ENCODE measurements at places on chromosomes 13 and 19.
A peak's percentile ranks its signal among the peaks of the same experiment; 100 is the strongest.

DNA sequence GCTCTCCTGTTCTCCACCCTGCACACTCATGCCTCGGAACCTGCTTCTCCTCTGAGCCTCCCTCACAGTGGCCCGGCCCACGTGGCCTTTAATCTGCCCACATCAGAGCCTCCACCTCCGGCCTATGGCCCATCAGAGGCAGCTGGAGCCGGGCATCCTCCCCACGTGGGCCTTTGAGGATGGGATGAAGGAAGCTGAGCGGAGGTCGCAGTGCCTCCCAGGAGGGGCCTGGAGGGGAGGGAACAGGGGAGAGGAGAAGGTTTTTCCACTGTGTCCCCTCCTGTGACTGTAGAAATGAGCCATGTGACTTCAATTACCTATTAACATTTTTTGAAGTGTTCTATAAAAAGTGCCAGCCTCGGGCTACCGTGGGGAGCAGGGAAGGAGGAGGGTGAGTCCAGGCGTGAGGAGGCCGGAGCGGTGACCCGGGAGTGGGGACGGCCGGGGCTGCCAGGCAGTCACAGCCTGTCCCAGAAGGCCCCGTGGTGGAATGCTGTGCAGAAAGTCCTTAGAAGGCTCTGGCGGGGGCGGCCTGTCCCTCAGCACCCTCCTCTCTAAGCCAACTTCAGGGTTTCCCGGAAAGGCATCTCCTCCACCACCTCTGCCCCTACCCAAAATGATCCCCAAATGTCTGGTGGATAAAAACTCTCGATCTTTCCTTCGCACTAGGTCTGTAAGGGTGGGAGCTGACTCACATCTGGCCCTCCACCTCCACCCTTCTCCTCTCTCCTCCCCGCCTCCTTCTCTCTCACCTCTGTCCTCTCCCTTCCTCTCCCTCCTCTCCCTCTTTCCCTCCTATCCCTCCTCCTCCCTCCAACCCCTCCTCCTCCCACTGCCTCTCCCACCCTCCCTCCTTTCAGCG, 24.8 kb upstream of the SLC1A5 start:
- DNase-seq: no peak

DNA sequence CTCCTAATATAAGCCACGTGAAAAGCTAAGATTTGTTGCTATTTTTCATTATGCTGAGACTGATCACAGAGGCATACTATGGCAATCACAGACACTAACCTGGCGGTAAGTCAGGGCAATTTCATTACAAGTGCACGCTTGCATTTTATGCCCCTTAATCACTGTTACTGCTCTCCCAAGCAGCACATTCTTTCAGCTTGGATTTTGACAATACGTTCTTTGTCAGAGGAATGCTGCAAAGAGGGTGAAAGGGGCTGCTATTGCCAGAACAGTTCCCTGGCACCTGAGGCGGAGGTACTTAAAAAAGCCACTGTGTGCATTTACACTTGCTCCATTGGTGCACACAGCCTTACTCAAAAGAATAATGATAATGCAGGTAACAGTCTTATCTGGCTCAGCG, 346.6 kb downstream of the RFC3 start:
- DNase-seq: no peak

GRCh38 chr19:2048959-2049740, 1.9 kb downstream of the MKNK2 start:
- DNase-seq: no peak

DNA sequence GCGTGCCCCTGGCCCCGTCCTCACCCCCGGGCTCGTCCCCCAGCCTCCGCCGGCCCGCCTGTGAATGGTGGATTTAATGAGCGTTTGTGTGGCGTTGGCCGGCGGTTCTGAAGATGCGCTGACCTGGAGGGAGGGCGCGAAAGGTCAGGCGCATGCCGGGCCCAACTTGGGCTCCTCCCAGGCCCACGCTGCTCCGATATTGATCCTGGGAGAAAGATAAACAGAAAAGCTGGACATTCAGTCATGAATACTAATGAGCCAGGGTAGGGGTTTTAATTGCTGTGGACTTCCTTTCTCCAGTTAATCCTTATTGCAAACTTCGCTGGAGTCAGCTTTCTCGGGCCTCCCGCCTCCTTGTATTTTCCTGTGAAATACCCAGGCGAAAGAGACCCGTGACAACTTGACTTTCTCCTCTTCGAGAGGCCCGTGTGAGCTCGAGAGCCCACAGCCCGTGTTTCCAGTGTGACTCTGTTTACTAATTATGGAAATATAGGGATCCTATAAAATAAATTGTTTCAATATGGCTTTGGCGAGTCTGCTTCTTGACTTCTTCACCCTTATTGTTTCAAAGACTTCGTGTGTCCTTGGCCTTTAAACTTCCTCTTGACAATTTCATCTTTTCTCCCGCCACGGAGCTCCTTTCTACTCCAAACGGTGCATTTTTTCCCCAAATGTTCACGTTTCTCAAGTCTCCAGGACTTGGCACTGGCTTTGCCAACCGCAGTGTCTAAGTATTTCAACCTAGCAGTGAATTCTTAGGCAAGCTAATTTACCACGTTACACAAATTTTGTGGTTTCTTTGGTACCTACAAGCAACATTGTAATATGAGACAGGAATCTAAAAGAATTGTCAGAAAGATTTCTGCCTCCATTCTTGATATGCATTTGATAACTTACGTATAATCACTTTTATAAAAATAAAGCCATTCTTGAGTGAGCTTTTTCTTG, 10.5 kb downstream of the ZIC2 start:
- DNase-seq: no peak

GRCh38 chr19:7115721-7116120, 46.2 kb downstream of the ZNF557 start:
- DNase-seq: no peak

DNA sequence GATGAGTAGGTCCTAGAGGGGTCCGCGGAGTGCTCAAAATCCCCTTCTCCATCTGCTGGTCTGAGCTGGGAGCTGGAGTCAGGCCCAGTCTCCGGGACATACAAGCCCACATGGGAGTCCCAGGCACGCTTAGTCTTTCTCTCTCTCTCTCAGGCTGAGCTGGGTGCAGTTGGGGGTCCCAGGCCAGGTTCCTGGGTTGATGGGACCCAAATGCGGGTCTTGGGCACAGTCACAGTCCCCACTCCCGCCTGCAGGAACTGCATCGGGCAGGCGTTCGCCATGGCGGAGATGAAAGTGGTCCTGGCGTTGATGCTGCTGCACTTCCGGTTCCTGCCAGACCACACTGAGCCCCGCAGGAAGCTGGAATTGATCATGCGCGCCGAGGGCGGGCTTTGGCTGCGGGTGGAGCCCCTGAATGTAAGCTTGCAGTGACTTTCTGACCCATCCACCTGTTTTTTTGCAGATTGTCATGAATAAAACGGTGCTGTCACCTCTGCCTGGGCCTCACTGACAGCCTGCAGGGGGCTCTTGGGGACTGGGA, 23.8 kb downstream of the CYP4F12 start:
- no peak for DNase-seq

- no peak for DNase-seq
These were observed 47.0 kb downstream of the RBM26 start for GRCh38 chr13:79359064-79359463.

DNA sequence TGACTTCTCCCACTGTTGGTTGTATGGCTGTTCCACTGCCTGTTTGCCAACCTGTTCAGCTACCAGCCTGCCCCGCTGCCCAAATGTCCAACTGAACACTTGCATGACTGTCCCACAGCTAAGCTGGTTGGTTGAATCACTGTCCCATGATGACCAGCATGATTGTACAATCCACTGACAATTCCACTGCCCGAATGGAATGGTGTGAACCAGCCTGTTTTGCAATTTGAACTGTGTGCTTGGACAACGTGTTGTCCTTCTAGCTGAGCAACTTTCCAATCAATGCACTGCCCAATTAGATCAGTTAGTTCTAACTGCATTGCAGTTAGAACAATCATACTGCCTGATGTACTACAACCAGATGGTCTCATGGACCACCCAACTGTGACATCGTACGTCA, 8.7 kb downstream of the ADAMTS10 start:
- DNase-seq: no peak

DNA sequence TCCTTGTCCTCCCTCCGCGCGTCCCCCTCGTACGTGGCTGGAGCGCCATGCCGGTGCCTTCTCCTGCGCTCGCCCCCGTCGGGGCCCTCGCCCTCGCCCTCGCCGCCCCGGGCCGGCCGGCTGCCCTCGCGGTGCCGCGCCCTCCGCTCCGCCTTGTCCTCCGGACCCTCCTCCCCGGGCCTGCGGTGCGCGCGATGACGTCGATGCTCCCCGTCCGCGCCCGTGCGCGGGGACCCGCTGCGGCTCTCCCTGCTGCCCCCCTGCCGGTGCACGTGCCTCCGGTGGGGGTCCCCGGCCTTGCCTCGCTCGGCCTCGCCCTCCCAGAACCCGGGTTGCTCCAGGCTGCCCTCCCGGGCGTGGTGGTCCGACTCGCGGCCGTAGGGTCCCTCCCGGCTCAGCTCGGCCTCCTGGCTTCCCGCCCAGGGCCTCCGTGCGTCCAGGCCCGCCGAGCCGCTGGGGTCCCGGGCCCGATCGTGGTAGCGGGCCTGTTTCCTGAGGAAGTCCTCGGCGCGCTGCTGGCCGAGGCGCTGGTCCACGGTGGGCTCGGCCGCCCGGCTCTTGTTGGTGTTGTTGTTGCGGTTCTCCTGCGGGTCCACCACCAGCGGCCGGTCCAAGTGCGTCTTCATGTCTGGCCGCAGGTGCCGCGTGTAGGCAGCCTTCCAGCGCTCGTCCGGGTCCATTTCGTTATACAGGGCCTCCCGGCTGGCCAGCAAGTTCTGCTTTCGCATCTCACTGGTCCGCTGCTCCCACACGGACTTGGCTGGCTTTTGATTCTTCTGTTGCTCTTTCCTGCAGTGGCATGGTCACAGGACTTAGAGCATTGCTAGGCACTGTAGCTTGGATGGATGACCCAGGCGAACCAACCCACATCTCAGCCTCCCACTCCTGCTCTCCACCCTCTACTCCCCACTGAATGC, 148.6 kb downstream of the IER2 start:
- DNase-seq: no peak

- no peak for DNase-seq
These were observed 32.5 kb downstream of the ZNF527 start for GRCh38 chr19:37403403-37403802.

- DNase-seq: no peak
These were observed 24.9 kb downstream of the PIAS4 start for GRCh38 chr19:4032436-4032835.

DNA sequence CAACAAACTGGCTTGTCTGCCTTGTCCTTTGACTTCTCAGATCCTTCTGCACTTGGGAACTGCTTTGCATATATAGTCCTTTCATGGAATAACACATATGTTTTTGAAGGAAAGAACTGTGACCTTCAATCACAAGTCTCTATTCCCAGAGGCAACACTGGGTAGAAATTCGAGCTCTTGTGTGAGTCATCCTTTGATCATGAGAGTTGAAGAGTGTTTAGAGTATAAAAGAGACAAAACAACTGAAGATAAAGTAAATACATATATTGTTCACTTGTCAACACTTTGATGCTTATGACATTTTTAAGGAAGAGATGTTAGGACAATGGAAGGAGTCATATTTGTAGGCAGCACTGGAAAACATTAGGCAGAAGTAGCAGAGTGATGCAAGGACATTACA, 5.2 kb upstream of the OR7A5 start:
- no peak for DNase-seq

GRCh38 chr19:23436318-23436717, 41.0 kb upstream of the ZNF91 start:
- DNase-seq: no peak

DNA sequence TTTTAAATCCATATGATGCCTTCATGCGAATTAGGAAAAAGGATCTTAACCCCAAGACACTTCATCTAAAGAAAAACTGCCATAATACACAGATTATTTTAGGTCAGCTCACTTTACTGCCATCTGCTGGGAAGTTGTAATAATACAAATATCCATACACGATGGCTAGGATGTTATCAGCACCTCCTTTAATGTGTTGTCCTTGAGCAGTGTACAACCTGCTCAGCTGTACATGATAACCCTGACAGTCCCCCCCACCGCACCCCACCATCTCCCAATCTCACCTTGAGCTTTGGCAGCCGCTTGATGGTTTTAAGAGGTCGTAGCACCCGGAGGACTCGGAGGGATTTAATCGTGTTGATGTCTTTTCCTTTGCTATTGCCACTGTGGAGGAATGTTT, 112.2 kb downstream of the IER2 start:
- no peak for DNase-seq

- no peak for DNase-seq
These were observed 279.0 kb downstream of the NHLRC3 start for GRCh38 chr13:39317291-39317690.

DNA sequence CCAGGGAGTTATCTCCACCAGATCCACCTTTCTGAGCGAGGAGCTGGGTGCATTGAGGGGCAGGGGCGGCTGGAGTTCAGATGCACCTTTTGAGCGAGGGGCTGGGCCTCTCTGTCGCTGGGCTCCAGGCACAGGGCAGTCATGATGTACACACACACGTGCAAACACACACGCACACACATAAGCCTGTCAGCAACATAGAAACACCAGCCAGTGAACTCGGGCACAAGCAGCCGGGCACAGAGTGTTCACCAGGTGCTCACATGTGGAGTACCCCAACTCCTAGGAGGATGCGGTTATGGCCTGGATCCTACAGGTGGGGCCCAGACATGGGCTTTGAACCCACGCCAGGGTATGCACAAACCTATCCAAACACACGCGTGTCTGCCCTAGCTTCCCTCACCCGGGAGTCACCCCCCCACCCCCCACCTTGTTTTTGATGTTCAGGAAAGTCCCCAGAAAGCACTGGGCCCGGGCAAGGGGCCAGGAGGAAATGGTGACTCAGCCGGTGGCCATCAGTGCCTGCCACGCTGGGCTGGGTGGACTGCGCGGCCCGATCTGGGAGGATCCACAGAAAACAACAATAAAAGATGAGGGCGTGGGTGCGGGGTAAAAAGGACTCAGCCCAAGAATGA, 13.3 kb downstream of the ARRDC2 start:
- peak; percentile 56 for DNase-seq

- DNase-seq: no peak
These were observed 114.5 kb downstream of the COL4A1 start for GRCh38 chr13:110192472-110192871.

DNA sequence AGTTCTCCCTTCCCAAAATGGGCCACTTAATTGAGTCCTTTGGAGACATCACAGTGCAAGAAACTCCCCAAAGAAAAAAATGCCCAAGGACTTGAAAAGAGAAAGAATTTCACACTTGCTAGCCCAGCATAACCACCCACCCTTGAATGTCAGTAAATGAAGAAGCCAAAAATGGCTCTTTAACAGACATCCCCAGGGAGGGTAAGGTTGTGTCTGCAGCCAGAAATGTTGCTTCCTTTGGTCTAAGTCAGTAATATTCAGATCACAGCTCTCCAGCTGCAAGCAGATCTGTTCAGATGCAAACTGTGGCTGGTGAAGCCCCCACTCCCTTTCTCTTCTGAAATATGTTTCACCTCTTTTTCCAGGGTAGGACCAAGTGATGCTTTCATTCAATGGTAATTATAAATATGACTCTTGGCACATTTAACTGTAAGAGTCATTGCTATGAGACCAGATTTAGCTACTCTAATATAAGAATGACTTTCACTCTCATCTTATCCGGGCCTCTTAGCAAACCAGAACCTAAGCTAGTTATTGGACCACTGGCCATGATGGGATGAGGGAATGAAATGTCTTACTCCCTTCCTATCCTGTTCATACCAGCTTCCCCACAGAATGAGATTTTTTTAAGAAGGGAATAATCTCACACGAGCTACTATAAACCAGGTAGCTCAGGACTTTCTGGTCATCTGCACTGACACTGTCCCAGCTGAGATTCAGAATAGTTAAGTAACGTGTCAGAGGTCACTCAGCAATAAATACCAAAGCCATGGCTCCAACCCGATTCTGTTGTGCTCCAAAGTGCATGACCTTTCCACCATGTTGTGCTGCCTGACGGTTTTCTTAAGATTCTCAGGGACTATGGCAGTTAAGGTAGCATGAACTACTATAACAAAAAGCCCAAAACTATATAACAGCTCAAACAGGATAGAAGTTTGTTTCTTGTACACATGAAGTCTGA, 234.1 kb downstream of the FOXO1 start:
- DNase-seq: no peak

All from stimulated activated CD4-positive, alpha-beta T cell treated with anti-CD3 and anti-CD28 coated beads, Interleukin-12 subunit alpha, Interleukin-12 subunit beta, amount 100 ng/mL, for 4 hours (primary cell).